ENCODE measurements at places on chromosomes 5 and 9.

- DNase-seq: no peak
Observed at GRCh38 chr5:73028991-73029595, 73.3 kb downstream of the FCHO2 start.

GRCh38 chr9:137502008-137502911, 43.1 kb upstream of the NSMF start:
- no peak for DNase-seq

DNA sequence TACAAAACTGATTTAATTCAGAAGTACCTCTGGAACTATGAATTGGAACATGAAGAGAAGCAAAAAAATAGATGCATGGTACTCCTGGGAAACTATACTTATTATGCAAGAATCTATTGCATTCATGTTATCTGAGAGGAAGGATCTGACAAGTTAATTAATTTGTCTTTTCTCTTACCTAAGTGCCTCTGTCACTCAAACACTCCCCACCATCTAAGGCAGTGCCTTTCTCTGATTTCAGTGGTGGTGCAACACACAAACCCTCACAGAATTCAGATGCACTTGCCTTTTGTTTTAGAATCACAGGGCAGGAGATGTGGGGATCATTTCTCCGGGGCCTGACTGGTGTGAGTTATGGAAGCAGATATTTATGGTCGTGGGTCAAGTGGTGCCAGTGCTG, 52.5 kb upstream of the C9orf72 start:
- DNase-seq: no peak

GRCh38 chr9:109967651-109968642, 187.9 kb downstream of the PALM2AKAP2 start:
- no peak for DNase-seq

DNA sequence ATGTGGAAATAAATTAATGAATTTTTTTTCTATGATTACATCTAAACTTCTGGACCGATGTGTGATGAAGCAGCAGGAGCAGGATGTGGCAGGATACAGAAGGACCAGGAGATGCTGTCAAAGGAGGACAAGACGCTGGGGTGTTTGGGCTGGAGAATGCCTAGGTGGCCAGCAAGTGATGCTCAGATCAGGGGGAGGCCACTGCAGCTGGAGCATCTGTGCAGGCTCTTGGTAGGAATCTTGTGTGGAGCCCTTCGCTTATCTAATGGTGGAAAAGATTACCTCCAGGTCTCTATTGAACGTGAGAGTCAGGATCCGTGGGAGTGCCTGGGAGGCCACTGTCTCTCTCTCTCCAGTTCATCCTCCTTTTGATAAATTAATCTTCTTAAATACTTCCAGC, 79.8 kb downstream of the MRPL36 start:
- DNase-seq: no peak

DNA sequence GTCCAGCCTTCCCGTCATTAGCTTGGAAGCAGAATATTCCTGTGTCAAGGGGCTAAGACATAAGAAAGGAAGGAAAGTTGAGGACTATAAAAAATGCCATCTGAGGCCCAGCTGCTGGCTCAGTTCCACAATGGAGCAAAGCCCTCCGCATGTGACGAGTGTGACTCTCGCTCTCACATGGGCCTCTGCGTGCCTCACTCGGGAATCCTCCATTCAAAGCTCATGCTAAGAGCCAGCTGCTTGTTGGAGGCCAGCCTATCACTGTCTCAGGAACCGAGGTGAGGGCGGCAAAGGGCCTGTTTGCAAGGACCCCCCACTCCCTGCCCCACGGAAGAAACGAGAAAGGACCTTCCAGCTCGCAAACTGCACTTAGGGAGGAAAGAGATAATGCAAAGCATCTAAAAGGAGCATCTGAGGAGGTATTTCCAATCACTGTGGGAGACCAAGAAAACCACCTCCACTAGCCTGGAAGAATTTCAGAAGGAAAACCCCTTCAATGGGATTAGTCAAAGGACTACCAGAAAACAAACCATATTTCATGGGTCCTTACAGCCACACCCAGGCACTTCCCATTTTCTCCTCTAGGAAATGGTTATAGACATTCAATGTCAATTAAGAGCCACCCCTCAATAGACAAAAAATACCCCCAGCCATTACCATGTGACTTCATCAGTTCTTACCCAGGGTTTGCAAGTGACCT, 95.3 kb downstream of the PRRT1B start:
- DNase-seq: no peak

DNA sequence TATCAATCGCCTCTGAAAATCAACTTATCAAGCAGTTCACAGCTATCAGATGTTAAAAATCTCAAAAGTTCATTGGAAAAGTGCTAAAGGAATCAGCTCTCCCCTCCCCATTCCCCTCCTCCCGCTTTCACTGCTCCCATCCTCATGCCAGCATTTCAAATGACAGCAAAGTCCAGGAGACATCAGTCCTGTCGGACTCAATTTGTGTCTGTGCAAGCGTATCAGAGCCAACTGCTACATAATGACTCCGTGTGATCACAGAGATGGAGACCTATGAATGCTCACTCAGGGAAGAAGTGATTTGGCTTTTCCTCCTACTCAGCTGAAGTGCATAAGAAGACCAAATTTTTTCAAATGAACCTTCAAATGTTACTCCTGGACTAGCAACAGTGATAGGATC, 937.2 kb upstream of the DMAC1 start:
- no peak for DNase-seq
